RKO (cell line): ENCODE measurements at places on chromosomes 7 and 10.

DNA sequence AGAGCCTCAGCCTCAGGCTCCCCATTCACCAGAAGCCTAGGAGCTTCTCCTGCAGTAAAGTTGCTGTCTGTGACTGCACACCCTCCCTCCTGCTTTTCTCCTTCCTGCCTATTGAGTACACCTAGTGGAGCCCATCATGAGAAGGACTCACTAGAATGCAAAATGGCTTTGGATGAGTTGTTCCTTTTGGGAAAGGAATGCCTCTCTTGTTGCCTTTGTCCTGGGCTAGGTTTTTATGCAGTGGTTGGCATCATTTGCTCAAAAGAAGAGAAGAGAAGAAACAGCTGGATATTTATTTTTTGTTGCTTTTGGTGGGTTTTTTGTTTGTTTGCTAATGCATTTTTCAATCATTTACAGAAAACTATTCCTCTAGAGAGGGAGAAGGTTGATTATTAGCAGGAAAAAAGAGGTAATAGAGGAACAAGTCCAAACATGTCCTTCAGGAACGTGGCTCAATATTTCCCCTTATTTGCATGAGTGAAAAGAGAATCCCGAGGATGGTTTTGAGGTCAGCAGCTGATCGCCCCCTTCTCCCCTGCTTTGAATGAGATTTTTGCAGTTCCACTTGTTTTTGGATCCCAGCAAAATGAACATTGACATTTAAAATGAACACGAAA, 369.9 kb upstream of the NRP1 start:
- no peak for DNase-seq

DNA sequence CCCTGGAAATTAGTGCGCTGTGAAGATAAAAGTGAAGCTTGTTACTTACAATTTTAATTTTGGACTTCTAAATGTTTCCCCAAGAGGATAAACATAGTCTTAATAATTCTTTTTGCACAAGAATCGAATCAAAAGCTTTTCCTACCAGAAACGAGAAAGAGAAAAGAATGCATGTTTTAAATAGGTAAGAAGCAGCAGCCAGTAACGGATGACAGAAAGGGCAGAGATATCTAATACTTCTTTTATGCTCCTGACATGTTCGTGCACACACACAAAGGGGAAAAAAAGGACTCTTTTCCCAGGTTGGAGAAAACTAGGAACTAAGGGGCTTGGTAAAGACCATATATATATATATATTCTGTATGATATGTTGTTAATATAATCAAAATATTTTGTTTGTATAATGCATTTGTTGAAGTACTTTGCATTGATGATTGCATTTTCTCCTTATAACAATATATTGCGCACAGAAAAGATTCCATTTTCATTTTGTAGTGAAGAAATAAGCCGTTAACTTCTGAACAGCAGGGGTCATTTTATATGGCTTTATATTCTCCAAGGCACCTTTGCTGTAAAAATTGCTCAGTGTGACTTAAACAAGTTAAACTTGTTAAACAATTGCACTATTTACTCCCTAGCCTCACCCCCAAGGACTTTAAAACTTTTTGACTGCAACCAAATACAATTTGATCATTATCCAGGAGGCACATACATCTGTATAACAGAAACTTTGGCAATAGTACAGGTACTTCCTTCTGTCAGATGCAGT, 2.2 kb downstream of the PRKAR2B start:
- DNase-seq: no peak

- no peak for DNase-seq
These were observed 288.2 kb downstream of the IPMK start for GRCh38 chr10:57979491-57979890.

GRCh38 chr7:130881799-130882141, 147.8 kb upstream of the KLF14 start:
- peak; percentile 24 for DNase-seq

DNA sequence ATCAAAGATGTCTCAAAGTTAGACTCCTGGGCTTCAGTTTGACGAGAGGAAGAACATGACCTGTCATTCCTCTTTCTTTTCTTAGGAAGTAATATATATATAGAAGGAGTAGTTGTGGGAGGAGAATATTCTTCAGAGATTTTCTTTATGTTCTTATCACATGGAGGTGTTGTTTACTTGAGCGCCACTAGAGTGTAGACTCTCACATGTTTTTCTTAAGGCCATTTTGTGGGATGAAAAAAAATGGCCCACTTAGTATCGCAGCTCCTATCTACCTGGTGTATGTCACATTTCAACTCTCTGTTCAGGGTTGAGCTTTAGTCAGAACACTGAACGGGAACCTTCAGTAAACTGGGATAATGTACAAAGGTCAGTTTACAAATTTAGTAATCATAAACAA, 645.2 kb downstream of the PHTF2 start:
- peak; percentile 20 for DNase-seq

- DNase-seq: no peak
These were observed 199.9 kb upstream of the PLXNA4 start for GRCh38 chr7:132776048-132776620.

DNA sequence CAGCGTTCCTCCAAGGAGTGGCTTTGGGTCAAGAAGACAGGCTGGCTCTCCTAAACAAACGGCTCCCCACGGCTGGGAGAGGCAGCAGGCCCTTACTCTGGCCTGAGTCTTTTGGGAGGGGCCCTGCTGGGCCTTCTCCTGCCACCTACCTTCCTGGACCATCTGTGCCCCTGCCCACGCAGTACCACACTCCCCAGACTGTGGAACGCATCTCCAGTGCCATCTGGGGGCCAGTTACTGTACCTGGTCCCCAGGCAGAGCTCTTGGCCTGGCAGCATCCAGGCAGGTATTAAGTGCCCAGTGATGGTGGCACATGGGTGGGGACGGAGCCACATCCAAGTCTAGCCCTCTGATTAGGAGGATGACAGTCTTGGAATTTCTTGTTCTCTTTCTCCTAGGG, 14.4 kb downstream of the ALKBH4 start:
- DNase-seq: no peak

DNA sequence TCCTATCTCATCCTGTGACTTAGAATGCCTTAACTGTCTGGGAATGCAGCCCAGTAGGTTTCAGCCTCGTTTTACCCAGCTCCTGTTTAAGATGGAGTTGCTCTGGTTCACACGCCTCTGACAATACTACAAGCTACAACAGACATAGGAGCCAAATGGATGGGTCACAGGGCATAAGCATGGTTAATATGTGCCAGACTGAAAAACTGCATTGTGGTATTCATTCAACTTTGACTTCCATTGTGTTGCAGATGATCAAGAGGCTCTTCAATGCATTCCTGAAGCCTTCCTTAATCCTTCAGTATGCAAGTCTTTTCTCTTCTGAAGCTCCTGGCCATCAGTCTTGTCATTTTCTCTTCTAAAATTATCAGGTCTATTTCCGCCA, 20.3 kb upstream of the RNF32 start:
- DNase-seq: no peak

- DNase-seq: no peak
These were observed 109.6 kb upstream of the STARD3NL start for GRCh38 chr7:38068461-38068860.

- DNase-seq: peak; percentile 5
These were observed 142.8 kb downstream of the LSM5 start for GRCh38 chr7:32347244-32347828.

DNA sequence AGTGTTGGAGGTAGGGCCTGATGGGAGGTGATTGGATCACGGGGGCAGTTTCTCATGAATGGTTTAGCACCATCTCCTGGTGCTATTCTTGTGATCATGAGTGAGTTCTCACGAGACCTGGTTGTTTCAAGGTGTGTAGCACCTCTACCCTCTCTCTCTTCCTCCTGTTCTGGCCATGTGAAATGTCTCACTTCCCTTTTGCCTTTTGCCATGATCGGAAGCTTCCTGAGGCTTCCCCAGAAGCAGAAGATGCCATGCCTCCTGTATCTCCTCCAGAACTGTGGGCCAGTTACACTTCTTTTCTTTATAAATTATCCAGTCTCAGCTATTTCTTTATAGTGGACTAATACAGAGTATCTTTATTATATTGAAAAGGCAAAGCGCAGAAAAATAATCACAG, 90.1 kb downstream of the FAM171A1 start:
- DNase-seq: no peak

DNA sequence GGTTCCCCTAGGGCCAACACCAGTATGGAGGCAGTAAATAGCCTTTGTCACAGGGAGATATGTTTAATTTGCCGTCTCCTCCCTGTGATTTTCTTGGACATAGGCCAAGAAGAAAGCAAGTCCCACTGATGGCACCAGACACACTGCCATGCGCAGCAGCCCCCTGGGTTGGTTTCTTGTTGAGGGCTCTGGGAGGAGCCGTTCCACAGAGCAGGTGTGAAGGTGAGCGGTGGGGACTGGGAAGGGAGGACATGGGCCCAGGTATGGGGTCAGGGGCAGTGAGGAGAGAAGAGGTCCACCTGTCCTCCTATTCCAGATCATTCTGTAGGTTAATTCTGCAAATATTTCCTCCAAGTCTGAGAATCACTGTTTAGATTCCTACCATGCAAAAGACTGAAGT, 376.1 kb downstream of the PLXNA4 start:
- DNase-seq: no peak

DNA sequence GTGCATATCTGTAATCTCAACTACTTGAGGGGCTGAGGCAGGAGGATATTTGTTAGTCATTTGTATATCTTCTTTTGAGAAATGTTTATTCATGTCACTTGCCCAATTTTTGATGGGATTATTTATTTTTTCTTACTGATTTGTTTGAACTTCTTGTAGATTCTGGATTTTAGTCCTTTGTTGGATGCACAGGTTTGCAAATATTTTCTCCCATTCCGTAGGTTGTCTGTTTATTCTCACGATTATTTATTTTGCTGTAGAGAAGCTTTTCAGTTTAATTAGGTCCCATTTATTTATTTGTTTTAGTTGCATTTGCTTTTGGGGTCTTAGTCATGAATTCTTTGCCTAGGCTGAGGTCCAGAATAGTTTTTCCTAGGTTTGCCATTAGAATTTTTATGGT, 44.1 kb upstream of the OSBPL3 start:
- no peak for DNase-seq

DNA sequence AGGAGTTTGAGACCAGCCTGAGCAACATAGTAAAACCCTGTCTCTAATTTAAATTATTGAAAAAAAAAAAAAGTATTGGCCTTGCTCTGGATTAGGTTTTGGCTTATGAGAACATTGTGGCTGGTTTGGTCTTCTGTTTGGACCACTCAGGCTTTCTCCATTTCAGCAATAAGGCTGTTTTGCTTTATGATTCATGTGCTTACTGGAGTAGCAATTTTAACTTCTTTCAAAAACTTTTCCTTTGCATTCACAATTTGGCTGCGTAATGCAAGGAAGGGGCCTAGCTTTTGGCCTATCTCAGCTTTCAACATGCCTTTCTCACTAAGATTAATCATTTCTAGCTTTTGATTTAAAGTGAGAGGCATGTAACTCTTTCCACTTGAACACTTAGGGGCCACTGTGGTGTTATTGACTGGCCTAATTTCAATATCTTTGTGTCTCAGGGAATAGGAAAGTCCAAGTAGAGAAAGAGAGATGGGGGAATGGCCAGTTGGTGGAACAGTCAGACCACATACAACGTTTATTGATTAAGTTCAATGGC, 38.0 kb upstream of the SRPK2 start:
- DNase-seq: no peak

DNA sequence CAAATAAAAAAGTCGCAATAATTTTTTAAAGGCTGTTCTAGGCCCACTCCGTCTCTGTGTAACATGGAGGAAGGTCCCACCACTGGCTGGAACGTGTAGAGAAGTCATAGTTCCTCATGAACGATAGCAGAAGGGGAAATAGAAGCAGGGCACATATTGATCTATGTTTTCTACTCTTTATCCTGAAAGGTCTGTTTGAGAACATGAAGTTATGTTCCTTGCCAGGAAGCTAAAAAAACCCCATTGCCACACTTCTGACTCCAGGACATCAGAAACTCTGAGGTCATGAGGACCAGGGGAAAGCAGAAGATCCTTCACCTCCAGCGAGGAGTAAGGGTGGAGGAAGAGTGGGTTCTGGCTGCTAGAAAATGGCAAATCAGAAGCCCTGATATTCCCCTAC, 10.8 kb downstream of the ANKRD22 start:
- DNase-seq: no peak

DNA sequence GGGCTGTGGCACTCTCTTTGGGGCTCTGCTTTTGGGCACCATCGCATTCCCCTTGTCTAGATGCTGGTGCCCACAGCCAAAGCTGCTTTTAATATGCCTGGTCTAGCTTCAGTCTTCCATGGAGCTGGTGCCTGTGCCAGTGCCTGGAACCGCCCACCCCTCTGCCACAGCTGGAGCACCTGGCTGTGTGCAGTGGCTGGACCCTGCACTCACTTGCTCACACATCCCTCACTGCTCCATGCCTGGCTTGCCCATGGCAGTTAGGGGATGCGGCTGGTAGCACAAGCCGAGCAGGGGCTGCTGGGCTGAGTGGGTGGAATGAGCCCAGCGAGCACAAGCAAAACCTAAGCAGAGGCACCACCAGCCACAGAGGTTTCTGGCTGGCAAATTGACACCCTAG, 1145.9 kb upstream of the LRRTM3 start:
- DNase-seq: no peak

DNA sequence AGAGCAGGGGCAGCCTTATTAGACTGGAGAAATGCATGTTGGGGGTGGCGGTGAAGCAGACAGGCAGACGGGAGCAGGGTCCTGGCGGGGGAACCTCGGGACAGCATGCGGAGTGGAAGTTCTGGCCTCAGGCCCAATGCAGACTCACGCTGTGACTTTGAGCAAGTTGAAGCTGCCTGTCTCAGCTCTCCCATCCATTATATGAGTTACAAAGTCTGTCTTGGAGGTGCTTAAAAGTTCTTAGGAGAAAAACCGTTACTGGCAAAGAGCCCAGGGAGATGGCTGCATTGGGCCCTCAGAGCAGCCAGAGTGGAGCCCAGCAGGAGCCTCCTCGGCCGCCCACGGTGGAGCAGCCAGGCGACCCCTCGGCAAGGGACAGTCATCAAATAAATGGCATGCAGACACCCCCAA, 509.5 kb downstream of the PLXNA4 start:
- DNase-seq: no peak

DNA sequence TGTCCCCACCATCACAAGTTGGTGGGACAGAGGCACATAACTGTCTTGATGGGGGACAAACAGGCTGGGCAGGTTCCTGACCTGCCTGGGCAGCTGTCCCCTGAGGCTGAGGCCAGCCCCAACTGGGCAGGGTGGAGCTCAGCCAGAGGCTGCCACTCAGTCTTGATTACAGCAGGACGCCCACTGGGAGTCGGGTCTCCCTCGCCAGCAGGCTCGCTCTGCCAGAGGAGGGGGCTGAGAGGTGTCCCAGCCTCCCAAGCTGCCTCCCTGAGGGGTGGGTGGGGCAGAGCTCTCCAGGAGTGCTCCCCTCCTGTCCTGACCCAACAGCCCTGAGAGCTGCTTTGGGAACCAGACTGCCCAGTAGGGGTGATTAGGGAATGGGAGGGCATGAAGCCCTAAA, 1.8 kb upstream of the CAMK2G start:
- no peak for DNase-seq
